Trophoblast cell (in vitro differentiated cells and primary cell): ENCODE measurements at places on chromosomes 3 and 15.
A peak's percentile ranks its signal among the peaks of the same experiment; 100 is the strongest.

DNA sequence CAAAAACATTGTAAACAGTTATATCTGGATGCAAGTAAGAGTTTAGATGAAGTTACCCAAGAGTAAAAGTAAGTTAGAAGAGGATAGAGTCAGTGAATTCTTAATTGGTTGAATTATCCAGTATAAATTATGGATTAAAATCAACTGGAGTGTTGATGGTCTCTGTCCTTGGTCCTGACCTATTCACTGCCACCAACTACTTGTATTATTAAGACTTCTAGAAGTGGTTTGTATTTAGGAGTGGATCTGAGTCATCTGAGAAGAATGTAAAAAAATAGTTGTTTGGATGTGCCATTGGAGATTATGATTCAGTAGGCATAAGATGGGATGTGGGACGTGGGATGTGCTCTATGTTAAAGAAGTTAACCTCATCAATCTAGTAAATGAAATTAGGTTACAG, 86.4 kb downstream of the SYNPR start:
- DNase-seq: peak; percentile 14

- DNase-seq: no peak
Observed at GRCh38 chr3:142894493-142894892, 5.6 kb upstream of the PCOLCE2 start.

DNA sequence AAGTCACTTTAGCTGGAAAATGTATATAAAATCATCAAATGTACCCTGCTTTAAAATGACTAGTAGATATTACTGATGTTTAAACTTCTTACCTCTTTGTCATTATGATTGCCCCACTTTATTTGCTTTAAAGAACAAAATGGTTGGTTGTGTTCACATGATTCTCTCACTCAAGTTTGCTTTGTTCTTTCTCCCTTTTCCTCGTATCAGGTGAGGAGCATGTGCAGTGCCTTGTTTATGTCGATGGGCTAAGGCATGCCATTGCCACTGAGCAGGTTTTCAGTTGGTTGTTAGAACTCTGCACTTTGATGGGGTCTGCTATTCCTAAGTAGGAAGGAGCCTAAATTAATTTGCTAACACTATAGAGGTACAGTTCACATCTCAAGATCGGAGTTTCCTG, 5.3 kb downstream of the MAP2K5 start:
- no peak for DNase-seq

DNA sequence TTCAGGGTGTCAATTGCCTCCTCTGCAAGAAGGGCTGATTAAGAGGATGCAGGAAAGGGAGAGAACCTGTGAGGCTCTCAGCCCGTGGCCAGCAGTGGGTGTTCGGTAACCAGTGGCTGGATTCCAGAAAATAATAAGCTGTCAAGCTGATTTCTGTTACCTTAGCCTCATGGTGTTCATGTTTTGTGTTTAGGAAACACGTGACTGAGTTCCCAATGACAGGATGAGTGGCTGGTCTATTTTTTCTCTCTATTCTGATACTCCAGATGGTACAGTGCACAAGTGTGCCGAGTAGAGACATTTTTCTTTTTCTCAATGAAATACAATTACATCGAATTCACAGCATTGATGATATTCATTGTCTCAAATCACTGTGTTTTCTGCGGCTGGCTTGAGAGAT, 43.6 kb downstream of the EDEM1 start:
- no peak for DNase-seq

GRCh38 chr15:75225951-75226732, 24.5 kb downstream of the C15orf39 start:
- no peak for DNase-seq

GRCh38 chr15:66865622-66866611, 163.9 kb downstream of the SMAD6 start:
- peak; percentile 93 for DNase-seq

DNA sequence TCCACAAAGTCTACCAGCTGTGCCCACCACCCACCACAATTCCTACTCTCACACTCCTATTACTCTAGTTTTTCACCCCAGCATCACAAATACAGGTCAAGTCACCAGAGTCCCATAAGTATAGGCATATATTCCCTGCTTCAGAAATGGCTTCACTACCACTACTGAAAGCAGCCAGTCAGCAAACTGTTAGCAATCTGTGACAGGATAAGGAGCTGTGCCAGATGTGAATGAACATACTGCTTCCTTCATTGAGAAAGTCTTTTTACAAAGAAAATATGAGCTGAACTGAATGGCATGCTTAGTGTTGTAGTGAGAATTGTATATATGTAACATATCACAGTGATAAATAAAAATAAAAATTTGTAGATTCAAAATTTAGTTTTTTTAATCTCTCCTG, 76.8 kb downstream of the C3orf85 start:
- DNase-seq: no peak

- no peak for DNase-seq
Observed at GRCh38 chr15:48415036-48415886, 84.0 kb downstream of the DUT start.

DNA sequence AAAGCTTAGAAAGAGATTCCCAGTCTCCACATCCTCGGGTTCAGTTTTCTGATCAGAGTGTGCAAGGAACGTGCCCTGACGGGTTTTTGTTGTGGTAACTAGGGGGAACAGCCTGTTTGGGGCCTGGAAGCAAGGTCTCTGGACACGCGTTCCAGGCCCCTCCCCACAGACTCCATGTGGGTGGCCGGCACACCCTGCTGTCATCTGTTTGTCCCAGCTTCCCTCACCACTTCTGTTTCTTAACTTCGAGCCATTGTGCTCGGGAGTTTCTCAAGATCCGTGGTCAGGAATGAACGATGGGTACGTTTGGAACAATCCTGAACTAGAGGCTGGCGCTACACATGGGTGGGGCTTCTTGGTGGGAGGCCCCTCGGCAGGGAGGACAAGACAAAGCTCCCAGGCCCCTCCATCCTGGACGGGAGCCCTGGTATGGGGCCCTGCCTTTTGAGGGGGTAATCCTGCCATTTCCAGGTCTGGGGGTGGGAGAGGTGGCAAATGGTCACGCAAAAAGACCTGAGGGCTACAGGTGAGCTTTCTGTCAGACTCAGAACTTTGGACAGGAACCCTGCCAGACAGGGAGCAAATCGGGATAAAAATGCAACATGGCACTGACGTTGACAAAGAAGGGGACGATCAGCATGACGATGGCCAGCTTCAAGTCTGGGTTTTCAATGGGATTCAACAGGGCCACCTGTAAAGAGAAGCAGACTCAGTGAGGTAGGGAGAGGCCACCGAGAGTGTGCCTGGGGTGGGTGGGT, 8.5 kb upstream of the MUSTN1 start:
- peak; percentile 85 for DNase-seq

DNA sequence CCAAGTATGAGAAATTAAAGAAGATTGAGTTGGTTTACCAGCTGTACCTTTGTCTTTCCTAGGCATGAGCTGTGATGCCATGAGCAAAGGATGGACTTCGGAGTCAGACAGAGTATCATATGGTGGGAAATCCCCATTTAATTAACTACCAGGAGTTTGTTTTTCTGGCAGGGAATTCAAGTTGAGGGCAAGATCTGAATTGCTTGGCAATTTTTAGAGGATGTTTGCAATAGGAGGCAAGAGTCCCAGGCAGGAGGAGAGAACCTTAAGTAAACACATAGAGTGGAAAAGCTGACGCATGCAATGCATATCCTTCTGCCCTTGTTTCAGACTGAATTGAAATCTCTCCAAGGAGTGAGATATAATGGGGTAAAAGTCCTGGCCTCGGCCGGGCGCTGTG, 569.7 kb upstream of the MDFIC2 start:
- no peak for DNase-seq

- no peak for DNase-seq
Observed at GRCh38 chr15:70014860-70015490, 82.7 kb downstream of the TLE3 start.

- DNase-seq: no peak
Observed at GRCh38 chr15:29903785-29904464, 81.7 kb upstream of the TJP1 start.

- DNase-seq: peak; percentile 96
Observed at GRCh38 chr3:174862101-174862500, 3.0 kb downstream of the NAALADL2 start.

DNA sequence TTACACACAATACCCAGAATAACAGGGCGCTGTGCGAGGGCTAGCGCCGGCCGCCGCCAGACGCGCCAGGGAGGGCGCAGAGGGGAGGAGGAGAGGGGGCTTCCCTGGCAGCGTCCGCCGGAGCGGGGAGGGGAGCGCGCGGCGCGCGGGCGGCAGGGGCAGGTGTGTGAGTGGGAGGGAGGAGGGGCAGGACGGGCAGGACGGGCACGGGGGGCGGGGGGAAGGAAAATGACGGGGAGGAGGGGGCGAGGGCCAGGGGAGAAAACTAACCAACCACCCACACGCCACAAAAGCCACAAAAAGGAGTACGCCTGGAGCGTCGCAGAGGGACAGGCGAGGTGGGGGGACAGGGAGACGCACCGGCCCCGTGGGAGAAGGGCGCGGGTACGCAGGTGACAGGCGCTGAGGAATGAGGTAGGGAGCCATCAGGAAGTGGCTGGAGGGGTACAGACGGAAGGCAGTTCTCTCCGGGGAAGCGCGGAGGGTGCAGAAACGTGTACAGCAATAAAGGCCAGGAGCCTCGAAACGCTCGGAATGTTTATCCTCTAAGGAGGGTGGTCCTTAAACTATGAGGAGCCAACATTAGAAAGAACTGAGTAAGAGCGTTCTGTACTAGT, 610 bp upstream of the SATB1 start:
- no peak for DNase-seq

DNA sequence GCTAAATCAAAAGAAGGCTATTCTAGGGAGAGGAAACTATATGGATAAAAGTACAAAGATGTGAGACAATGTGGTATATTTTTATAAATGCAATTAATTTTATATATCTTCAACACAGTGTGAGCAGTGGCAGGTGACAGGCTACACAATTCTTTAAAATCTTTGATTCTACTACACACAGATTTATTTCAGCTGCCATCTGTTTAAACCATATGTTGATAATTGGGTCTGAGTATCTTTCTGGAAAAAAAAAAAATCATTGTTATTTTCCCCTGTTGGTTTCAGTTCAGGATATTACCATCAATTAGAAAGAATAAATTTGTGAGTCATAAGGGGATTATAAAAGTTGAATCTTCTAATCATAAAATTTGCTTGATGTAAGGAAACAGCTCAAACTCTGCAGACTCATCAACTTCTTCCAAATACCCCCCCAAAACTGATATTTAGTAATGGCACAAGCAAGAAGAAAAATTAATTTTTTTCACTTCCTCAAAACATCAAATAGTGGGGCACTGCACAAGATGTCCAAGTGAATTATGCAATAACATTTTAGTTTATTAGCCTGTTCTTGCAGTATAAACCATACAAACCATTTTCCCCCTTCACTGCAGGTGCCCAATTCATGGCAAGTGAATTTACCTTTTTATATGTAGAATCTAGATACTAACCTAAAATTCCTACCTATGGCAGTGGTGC, 12.0 kb downstream of the PIERCE2 start:
- no peak for DNase-seq

DNA sequence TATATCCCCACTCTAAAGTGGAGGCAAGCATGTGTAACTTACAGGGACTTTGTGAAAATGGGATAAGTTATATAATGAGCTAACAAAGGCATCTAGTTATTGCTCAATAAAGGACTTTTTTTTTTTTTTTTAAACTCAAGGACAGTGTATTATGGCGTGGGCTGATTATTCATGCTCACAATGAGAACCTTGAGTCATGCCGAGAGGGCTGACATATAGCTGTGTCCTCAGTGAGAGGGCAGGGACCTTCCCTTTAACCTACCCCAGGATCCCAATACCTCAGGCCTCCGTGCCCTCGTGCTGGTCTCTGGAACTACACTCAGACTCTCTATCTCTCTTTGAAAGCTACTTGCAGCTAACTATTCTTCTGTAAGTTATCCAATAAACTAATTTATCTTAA, 319.9 kb upstream of the ICE2 start:
- no peak for DNase-seq

DNA sequence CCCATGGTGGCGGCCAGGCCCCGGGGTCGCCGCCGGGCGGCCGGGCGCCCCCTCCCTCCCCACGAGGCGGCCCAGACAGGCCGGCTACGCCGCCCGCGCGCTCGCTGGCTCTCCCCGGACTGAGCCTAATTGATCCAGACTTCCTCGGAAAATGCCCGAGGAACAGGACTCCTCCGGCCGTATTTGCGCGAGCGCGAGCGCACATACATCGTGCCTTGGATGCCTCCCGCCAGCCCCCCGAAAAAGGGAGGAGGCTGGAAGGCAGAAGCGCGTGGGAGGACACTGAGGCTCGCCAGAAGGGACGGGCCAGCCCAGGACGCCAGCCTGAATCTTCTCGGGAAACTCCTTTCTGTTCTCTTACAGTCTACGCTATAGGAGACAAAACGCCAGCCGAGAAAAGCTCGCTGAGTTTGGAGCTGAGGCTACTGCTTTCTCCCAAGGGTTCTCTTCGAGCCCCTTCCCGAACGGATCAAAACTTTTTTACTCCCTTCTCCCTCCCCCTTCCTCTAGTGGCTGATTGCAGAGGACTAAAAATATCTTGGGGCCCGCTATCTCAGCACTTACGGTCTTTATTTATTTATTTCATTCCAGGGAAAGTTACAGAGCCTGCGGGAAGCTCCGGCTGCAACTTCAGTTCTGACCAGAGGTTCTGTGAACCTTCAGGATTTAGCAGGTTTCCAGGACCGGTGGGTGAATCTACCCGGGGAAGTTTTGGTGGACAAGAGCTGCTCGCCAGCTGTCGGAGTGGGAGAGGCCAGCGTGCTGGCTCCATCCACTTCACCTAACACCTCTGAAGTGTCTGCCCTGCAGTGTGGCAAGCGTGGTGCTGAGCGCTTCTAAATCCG, at the start of gene PDZRN3:
Gene PDZRN3, minus strand, starts transcription at position 121 of the 845 bp plus-strand sequence.
- peak; percentile 24 for DNase-seq

DNA sequence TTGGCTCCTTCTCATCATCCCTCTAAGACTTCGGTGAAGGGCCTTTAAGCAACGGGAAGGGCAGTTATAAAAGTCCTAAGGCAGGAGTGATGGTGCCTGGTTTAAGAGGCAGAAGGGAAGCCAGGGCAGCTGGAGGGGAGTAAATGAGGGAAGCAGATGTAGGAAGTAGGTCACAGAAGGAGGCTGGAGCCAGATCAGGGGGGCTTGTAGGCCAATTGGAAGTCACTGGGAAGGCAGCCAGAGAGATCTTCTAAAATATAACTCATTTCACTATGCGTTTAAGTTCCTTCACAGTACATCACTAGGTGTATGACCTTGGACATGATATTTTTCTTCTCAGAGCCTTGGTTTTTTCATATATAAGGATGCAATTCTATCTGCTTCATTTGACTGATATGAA, 94.7 kb downstream of the MYH15 start:
- no peak for DNase-seq

DNA sequence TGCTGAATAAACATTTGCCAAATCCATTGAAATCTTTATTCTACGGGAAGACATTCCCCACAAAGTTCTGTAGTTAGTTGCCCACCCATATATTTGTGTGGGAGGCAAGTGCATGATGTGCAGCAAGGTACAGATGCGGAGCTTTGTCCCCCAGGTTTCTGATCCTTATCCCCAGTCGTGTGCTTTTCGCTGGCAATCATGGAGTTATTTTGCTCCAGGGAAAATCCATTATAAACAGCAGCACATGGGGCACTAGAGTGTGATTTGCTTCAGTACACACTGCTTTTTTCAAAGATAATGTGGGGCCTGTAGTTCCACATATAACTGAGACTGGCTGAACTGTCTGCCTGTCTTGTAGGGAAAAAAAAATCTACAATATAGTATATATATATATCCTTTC, 132.1 kb downstream of the FEZF2 start:
- no peak for DNase-seq

- no peak for DNase-seq
Observed at GRCh38 chr3:112496366-112497067, 2.8 kb downstream of the BTLA start.
